GM12892 (cell line): ENCODE measurements at places on chromosomes 1 and 21.

- DNase-seq: no peak
Observed at GRCh38 chr1:244395965-244396364, 55.7 kb downstream of the ADSS2 start.

DNA sequence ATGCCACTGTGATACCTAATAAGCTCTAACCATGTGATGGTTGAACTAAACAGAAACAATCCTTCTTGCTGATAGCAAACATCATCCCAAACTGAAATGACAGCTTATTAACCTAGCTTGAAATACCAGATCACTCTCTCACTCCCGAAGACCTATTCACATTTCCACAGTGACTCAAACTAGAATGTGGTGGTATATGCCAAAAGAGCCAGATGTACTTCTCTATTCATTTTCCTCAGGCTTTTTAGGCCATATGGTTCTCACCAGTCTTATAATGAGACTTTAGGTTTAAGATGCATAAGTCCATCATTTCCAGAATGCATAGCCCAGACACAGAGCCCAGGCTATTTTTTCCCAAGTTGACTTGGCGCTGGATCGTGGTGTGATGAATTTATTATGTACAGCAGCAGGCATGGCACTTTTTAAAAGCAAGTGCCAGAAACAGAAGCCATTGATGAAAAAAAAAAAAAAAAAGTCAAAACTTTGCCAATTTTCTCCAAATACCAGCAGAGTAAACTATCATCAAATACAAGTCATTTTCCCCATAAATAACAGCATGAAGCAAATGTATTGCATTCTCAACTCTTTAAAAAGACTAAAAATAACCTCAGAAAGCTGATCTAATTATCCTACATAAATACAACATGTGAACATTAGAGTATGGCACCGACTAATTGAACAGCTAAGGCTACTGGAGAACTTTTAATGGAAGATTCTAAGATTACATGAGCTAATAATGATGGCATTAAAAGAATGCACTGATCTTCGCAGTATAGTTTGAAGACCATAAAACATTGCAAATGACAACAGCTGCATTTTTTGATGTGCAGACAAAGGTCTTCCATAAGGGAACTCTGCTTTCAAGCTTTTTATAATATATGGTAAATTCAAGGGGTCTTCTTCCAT is 365.4 kb downstream of the LRRIQ3 start:
- no peak for DNase-seq

- no peak for DNase-seq
Observed at GRCh38 chr1:11578004-11578403, 76.2 kb downstream of the FBXO2 start.

DNA sequence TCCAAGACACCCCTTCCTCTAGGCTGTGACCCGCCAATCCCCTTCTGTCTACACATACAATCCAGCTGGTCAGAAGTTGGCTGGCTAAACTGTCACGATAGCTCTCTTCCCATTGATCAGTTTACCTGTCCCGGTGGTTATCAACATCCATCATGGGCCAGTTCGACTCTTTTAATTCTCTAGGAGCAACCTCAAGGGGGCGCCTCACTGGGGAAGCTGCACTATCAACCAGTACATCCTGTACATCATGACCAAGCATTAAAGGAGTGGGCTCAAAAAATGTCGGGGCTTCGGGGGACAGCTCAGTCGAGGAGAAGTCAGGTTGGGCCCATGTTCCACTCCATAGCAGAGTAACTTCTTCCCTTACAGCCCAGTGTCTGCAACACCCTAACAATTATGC is 53.2 kb upstream of the B3GALNT2 start:
- DNase-seq: no peak

GRCh38 chr1:220003610-220004299 is 42.5 kb downstream of the EPRS1 start:
- no peak for DNase-seq
